ENCODE measurements at places on chromosomes 4 and X.
A peak's percentile ranks its signal among the peaks of the same experiment; 100 is the strongest.

DNA sequence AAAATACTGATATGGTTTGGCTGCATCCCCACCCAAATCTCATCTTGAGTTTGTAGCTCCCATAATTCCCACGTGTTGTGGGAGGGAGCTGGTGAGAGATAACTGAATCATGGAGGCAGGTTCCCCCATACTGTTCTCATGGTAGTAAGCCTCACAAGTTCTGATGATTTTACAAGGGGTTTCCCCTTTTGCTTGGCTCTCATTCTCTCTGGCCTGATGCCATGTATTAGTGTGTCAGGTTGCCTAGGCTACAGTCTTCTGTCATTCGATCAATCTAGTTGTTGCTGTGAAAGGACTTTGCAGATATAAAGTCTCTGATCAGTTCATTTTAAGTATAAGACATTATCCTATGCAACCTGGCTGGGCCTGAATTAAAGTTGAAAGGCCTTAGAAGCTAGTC is 209.3 kb upstream of the MAOA start:
- H3K27ac ChIP-seq: no peak overlapping the region
- H3K4me1 ChIP-seq: no peaks in the 10 kb centered on the region
- no peak overlapping the region for H3K4me3 ChIP-seq
- DNase-seq: no peak
- H3K27me3 ChIP-seq: peaks cover 23% of the 10 kb centered on the region

GRCh38 chr4:112502871-112503270 is 13.1 kb downstream of the NEUROG2 start:
- H3K36me3 ChIP-seq: no peaks in the 10 kb centered on the region
- no peaks in the 10 kb centered on the region for H3K4me1 ChIP-seq
- DNase-seq: no peak

- no peak overlapping the region for H3K27ac ChIP-seq
- no peaks in the 10 kb centered on the region for H3K4me1 ChIP-seq
- no peak overlapping the region for H3K4me3 ChIP-seq
- H3K36me3 ChIP-seq: no peaks in the 10 kb centered on the region
These were observed 223.6 kb downstream of the MGST2 start for GRCh38 chr4:139889264-139889663.

DNA sequence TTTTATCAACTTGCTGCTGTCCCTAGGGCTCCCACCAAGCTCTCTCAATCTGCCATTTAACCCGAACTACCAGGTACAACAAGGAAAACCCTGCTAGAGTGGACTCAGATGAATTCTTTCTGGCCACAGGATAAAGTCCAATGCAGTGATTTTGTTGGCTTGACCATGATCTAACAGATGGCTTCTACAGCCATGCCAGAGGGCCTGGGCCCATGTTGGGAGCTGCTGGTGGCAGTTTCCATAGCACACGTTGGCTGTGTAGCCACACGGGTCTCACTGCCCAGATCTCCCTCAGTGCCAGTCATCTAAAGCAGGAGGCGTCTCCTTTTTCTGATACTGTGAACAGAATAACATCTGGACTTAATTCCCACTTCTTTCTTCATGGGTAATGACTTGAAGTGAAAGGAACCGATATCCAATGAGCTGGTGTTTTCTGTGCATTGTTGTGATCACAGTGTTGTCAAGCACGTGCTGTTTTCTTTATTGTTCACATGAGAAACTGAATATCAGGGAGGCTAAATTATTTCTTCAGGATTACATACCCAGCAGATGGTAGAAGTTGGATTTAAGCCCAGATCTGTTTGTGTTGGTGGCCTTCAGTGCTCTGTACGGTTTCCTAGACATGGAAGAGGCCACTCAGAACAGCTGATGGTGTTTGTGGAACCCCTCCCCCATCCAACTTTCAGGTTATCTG is 85.2 kb upstream of the CLCN4 start:
- no peak overlapping the region for H3K27ac ChIP-seq
- peaks cover 11% of the 10 kb centered on the region for H3K36me3 ChIP-seq
- H3K4me1 ChIP-seq: no peaks in the 10 kb centered on the region
- no peak overlapping the region for H3K4me3 ChIP-seq

- H3K36me3 ChIP-seq: peaks cover 6% of the 10 kb centered on the region
- no peaks in the 10 kb centered on the region for H3K4me1 ChIP-seq
- no peak overlapping the region for H3K4me3 ChIP-seq
- DNase-seq: no peak
- H3K27ac ChIP-seq: no peak overlapping the region
- H3K27me3 ChIP-seq: no peaks in the 10 kb centered on the region
These were observed 306.5 kb downstream of the CAMK2D start for GRCh38 chr4:113455061-113455460.

GRCh38 chr4:42361456-42361855 is 35.8 kb upstream of the SHISA3 start:
- H3K36me3 ChIP-seq: no peaks in the 10 kb centered on the region
- H3K4me3 ChIP-seq: no peak overlapping the region
- peaks cover 14% of the 10 kb centered on the region for H3K4me1 ChIP-seq
- DNase-seq: no peak

GRCh38 chr4:120977435-120977997 is 55.0 kb upstream of the PRDM5 start:
- no peaks in the 10 kb centered on the region for H3K4me1 ChIP-seq
- H3K27me3 ChIP-seq: no peaks in the 10 kb centered on the region
- H3K36me3 ChIP-seq: no peaks in the 10 kb centered on the region

GRCh38 chrX:150364347-150365050 is 1.4 kb downstream of the MAMLD1 start:
- no peaks in the 10 kb centered on the region for H3K27me3 ChIP-seq
- H3K4me1 ChIP-seq: no peaks in the 10 kb centered on the region
- peak; percentile 28 for DNase-seq
- peak overlapping the region; percentile 63 for H3K27ac ChIP-seq
- no peaks in the 10 kb centered on the region for H3K36me3 ChIP-seq

GRCh38 chr4:116925900-116926457 is 159.4 kb downstream of the TRAM1L1 start:
- H3K27me3 ChIP-seq: peaks cover 12% of the 10 kb centered on the region
- H3K4me3 ChIP-seq: no peak overlapping the region
- no peak for DNase-seq
- no peaks in the 10 kb centered on the region for H3K4me1 ChIP-seq
- no peak overlapping the region for H3K27ac ChIP-seq

GRCh38 chr4:15894921-15895916 is 43.3 kb downstream of the FGFBP1 start:
- DNase-seq: no peak
- H3K4me3 ChIP-seq: no peak overlapping the region
- H3K27me3 ChIP-seq: no peaks in the 10 kb centered on the region

DNA sequence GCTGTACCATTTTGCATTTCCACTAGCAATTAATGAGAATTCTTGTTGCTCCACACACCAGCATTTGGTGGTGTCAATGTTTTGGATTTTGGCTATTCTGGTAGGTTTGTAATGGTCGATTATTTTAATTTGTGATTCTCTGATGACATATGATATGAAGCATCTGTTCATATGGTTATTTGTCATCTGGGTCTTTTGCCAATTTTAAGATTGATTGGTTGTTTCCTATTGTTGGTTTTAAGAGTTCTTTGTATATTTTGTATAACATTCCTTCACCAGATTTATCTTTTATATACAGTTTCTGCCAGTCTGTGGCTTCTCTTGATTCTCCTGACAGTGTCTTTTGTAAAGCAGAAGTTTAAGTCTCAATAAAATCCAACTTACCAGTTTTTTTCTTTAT is 18.5 kb upstream of the BDH2 start:
- H3K4me3 ChIP-seq: no peak overlapping the region
- no peaks in the 10 kb centered on the region for H3K4me1 ChIP-seq
- DNase-seq: no peak
- no peaks in the 10 kb centered on the region for H3K36me3 ChIP-seq

Data from adrenal gland (tissue), 19 donors.